ENCODE measurements at places on chromosomes 16 and 17.

DNA sequence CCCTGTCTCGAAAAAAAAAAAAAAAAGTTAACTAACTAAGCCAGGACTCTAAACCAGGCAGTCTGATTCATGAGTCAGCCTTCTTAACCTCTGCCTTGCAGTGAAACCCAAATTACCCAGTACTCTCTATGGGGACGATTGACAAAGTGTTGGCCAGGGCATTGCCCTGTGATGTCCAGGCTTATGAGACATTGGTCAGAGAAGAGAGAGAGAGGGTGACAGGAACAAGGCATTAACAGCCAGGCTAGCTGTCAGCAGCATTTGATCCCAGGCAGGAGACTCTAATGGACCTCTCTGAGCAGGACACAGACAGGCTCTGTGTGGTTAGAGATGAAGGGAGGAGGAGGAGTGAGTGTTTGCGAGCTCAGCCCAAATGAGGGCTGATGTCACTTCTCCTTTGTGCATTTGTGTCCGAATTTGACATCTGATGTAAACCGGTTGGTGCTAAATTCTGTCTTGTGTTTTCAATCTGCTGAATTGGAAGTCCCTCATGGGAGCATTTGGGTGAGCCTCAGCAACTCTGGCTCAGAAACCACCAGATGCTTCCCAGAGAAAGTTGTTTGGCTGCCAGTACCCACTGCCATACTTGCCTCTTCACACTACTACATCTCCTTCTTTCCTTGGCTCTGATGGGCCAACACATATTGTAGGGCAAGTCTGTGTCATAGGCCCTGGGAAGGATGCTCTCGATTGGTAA, 4.3 kb upstream of the MYL4 start:
- H3K36me3 ChIP-seq, result no peaks in the 10 kb centered on the region
- H3K27me3 ChIP-seq, result no peaks in the 10 kb centered on the region
- H3K27ac ChIP-seq, result no peak overlapping the region
- DNase-seq, result no peak
- peaks cover 10% of the 10 kb centered on the region for H3K4me1 ChIP-seq

DNA sequence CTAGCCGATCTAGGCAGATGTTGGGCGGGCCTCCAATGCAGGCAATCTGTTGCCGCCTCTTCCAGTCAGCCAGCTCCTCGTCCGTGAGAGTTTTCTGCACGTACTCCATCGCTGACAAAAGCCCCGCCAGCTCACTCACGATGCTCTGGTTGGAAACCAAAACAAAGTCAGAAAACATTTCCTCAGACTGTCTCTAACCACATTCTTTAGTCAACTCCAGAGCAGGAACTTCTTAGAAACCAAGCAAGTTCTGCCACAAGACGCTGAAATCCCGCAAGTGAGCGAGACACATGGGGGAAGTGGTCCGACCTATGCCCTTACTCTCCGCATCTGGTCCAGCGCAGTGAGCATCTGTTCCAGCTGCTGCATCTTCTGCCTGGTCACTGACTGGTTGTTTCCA, 49.1 kb downstream of the STAT5A start:
- DNase-seq, result no peak
- H3K27me3 ChIP-seq, result no peaks in the 10 kb centered on the region
- peaks cover 13% of the 10 kb centered on the region for H3K36me3 ChIP-seq

DNA sequence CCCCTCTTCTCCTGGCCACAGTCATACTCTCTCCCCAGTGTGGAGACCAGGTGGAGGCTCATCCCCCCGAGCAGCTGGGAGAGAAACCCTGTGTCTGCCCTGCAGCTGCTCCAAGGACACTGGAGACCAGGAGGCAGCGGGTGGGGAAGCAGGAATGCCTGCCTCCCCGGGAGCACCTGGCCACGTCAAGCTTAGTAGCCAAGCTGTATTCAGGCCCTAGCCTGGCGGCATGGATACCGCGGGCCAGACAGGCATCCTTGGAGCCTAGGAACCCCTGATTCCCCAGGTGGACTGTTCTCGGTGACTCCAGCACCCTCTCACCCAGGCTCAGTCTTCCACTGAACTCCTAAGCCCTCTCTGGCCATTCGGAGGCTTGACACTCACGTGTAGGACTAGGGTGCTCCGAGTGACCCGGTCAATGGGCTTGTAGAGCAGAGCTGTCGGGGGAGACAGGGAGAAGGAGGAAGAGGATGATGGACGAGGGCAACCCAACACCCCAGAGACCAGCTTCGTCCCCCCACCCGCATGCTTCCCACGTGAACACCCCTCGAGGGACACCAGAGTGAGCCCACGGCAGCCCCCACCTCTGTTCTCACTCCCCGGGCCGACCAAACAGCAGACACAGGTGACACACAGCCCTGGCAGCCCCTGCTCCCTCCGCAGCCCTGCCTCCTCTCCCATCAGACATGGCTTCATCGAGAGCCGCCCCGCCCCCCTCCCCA, 76.5 kb downstream of the TIMM22 start:
- H3K4me1 ChIP-seq, result peaks cover 9% of the 10 kb centered on the region
- H3K36me3 ChIP-seq, result no peaks in the 10 kb centered on the region
- no peak overlapping the region for H3K4me3 ChIP-seq
- no peak for DNase-seq

GRCh38 chr16:10003486-10003885, 178.7 kb downstream of the GRIN2A start:
- no peaks in the 10 kb centered on the region for H3K36me3 ChIP-seq
- no peaks in the 10 kb centered on the region for H3K27me3 ChIP-seq
- no peak for DNase-seq
- H3K27ac ChIP-seq, result no peak overlapping the region
- no peak overlapping the region for H3K4me3 ChIP-seq
- H3K4me1 ChIP-seq, result no peaks in the 10 kb centered on the region

GRCh38 chr17:42659079-42659931, at the start of gene TUBG2:
TSS of gene TUBG2 (plus strand) at chr17:42659284. CDS start at chr17:42659504, 220 bp downstream.
- H3K36me3 ChIP-seq, result no peaks in the 10 kb centered on the region
- peaks cover 43% of the 10 kb centered on the region for H3K4me1 ChIP-seq
- peak within 1 kb of the TSS; percentile 79 for H3K27ac ChIP-seq
- H3K27me3 ChIP-seq, result no peaks in the 10 kb centered on the region
- peak; percentile 92 for DNase-seq
- peak within 1 kb of the TSS; percentile 30 for H3K4me3 ChIP-seq

DNA sequence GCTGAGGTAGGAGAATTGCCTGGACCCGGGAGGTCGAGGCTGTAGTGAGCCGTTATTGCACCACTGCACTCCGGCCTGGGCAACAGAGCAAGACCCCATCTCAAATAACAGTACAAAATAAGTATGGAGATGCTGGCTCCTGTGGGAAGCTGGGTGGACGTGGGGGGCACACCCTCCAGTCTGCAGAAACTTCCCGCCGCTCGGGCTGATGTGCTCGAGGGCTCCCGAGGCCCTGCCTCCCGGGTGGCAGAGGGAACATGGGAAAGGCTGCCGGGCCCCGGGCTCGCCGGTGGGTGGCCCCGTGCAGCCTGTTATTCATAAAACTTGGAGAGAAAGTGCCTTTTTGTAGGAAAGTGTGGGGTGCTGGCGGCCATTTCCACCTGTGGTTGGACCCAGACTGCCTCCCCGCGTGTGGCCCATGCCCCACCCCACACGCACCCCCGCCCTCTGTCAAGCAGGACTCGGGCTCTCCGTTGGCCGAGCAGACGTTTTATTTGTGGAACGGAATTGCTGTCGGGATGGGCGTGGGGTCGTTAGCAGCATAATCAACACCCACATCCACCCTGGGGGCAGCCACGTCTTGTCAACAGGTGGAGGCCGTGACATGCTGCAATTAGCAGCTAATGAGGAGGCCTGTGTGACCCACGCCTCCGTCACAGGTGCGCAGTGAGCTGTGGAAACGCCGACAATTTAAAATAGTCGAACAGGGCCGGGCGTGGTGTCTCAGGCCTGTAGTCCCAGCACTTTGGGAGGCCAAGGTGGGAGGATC, 7.4 kb upstream of the CIAO3 start:
- H3K4me3 ChIP-seq, result no peak overlapping the region
- H3K4me1 ChIP-seq, result peaks cover 6% of the 10 kb centered on the region
- DNase-seq, result no peak
- H3K27me3 ChIP-seq, result no peaks in the 10 kb centered on the region

DNA sequence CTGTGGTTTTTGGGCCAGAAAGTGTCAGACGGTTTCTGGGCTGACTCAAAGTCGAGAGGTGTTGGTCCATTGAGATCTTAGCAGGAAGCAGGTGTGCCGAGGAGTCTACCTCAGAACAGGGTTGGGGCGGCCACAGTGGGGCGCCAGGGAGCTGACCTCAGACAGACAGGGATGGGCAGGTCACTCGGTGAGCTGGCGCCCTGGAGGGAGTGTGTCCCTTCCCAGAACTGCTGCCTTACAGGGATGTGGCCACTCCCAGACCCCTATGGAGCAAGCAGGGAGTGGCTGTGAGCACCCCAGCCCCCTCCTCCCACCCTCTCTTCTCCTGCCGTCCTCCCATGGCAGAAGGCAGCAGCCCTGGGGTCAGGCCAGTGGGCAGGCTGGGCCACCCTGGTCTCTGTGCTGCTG, 14.0 kb upstream of the DPEP1 start:
- H3K4me1 ChIP-seq, result no peaks in the 10 kb centered on the region
- no peak overlapping the region for H3K27ac ChIP-seq
- no peaks in the 10 kb centered on the region for H3K27me3 ChIP-seq
- peak; percentile 35 for DNase-seq
- H3K36me3 ChIP-seq, result no peaks in the 10 kb centered on the region
- H3K4me3 ChIP-seq, result no peak overlapping the region

GRCh38 chr17:9002606-9003354, 18.5 kb upstream of the NTN1 start:
- H3K27me3 ChIP-seq, result peaks cover 12% of the 10 kb centered on the region
- no peak overlapping the region for H3K4me3 ChIP-seq
- H3K27ac ChIP-seq, result no peak overlapping the region
- no peaks in the 10 kb centered on the region for H3K36me3 ChIP-seq

DNA sequence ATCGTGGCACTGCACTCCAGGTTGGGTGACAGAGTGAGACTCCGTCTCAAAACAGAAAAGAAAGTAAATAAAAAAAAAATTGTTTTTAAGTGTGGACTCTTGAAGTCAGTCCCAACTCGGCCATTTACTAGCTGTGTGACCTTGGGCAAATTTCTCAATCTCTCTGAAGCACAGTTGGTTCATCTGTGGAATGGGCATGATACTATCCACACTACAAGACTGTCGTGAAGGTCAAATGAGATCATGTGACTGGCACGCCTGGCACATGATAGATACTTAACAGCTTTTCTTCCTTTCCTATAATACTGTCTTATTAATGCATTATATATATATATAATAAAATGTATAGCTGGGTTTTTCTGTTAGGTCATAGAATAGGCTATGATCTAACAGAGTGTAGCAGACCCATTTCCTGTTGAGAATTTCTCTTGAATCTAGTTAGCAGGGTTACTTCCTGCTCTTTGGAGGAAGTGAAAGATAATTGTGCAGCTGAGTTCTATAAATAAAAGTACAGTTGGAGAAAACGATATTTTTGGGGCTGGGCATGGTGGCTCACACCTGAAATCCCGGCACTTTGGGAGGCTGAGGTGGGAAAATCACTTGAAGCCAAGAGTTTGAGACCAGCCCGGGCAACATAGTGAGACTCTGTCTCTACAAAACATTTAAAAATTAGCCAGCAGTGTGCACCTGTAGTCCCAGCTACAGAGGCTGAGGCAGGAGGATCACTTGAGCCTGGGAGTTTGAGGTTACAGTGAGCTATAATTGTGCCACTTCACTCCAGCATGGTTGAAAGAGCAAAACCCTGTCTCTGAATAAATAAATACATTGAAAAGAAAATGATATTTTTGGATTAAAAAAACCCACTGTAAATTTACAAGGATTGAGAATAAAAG, 7.3 kb downstream of the MILR1 start:
- no peaks in the 10 kb centered on the region for H3K36me3 ChIP-seq
- H3K27ac ChIP-seq, result no peak overlapping the region
- no peak for DNase-seq
- H3K4me1 ChIP-seq, result no peaks in the 10 kb centered on the region
- no peaks in the 10 kb centered on the region for H3K27me3 ChIP-seq
- H3K4me3 ChIP-seq, result no peak overlapping the region

DNA sequence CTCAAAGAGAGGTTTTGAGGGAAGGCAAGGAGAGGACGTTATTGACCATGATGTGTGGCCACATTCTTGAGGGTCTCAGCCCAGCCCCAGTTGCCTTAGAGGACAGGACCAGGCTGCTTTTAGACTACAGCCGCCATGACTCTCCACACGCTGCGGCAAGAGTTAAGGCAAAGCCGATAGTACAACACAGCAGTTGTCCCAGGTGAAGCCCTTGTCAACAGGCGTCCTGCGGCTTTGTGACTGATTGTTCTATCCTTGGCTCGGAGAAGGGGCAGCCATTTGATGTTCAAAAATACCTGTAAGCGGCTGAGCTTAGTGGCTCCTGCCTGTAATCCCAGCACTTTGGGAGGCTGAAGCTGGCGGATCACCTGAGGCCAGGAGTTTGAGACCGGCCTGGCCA, 28.8 kb downstream of the TMEM92 start:
- peaks cover 15% of the 10 kb centered on the region for H3K4me1 ChIP-seq
- no peaks in the 10 kb centered on the region for H3K27me3 ChIP-seq
- H3K27ac ChIP-seq, result no peak overlapping the region
- H3K36me3 ChIP-seq, result no peaks in the 10 kb centered on the region
- DNase-seq, result no peak
- no peak overlapping the region for H3K4me3 ChIP-seq

- no peaks in the 10 kb centered on the region for H3K36me3 ChIP-seq
- no peak for DNase-seq
- H3K27me3 ChIP-seq, result no peaks in the 10 kb centered on the region
- H3K27ac ChIP-seq, result peak overlapping the region; percentile 76
- H3K4me1 ChIP-seq, result peaks cover 49% of the 10 kb centered on the region
These were observed 5.2 kb downstream of the METRNL start for GRCh38 chr17:83084621-83085056.

- no peak overlapping the region for H3K4me3 ChIP-seq
- H3K27ac ChIP-seq, result no peak overlapping the region
- no peaks in the 10 kb centered on the region for H3K36me3 ChIP-seq
- no peak for DNase-seq
- no peaks in the 10 kb centered on the region for H3K27me3 ChIP-seq
These were observed 140.0 kb downstream of the SPACA3 start for GRCh38 chr17:33131620-33132019.

DNA sequence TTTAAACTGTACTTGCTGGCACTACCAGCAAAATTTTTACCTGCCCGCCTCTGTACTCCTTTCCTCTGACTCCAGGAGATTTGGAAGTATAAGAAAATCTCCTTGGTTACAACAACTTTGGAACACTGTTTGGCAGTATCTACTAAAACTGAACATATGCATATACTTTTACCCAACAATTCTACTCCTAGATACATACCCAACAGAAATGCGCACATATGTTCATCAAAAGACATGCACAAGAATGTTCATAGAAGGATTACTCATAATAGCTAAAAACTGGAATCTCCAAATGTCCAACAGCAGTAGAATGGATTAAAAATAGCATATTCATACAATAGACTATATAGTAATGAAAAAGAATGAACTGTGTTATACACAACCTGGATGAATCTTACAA, 21.7 kb upstream of the MED13 start:
- no peak overlapping the region for H3K4me3 ChIP-seq
- no peak for DNase-seq
- H3K36me3 ChIP-seq, result no peaks in the 10 kb centered on the region
- H3K4me1 ChIP-seq, result peaks cover 31% of the 10 kb centered on the region
- no peak overlapping the region for H3K27ac ChIP-seq
- no peaks in the 10 kb centered on the region for H3K27me3 ChIP-seq

- no peak overlapping the region for H3K4me3 ChIP-seq
- H3K27ac ChIP-seq, result no peak overlapping the region
- no peaks in the 10 kb centered on the region for H3K36me3 ChIP-seq
These were observed 68.5 kb upstream of the RPL38 start for GRCh38 chr17:74134991-74135390.

Measured in body of pancreas (tissue), 4 donors.